ENCODE measurements at places on chromosomes 3 and 15.
A peak's percentile ranks its signal among the peaks of the same experiment; 100 is the strongest.

- H3K27ac ChIP-seq: no peak overlapping the region
- DNase-seq: no peak
- H3K4me1 ChIP-seq: no peaks in the 10 kb centered on the region
- H3K36me3 ChIP-seq: no peaks in the 10 kb centered on the region
Observed at GRCh38 chr15:98722645-98723044, 74.3 kb downstream of the IGF1R start.

- DNase-seq: no peak
- H3K27ac ChIP-seq: no peak overlapping the region
- H3K36me3 ChIP-seq: peaks cover 56% of the 10 kb centered on the region
- H3K27me3 ChIP-seq: no peaks in the 10 kb centered on the region
- peaks cover 1% of the 10 kb centered on the region for H3K4me1 ChIP-seq
- H3K4me3 ChIP-seq: no peak overlapping the region
Observed at GRCh38 chr3:170149016-170149415, 32.5 kb downstream of the PHC3 start.

DNA sequence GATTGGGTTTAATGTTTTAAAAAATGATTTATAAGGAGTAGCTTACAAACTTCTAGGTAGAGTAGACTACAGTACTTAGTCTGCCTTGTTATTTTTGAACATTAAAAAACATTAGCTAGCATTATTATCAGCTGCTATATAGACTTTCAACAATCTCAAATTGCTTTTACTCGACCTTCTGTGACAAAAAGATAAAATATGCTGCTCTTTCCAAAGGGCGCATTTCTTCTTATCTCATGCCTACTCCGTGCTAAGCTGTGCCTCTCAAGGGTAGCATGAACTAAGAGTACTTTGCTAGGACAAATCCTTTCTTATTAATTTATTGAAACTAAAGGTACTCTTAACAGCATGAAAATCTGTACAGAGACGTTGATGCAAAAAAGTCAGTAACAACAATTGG, 71.3 kb downstream of the SPRED1 start:
- H3K27ac ChIP-seq: no peak overlapping the region
- no peak overlapping the region for H3K4me3 ChIP-seq
- H3K4me1 ChIP-seq: no peaks in the 10 kb centered on the region
- no peak for DNase-seq
- no peaks in the 10 kb centered on the region for H3K36me3 ChIP-seq

DNA sequence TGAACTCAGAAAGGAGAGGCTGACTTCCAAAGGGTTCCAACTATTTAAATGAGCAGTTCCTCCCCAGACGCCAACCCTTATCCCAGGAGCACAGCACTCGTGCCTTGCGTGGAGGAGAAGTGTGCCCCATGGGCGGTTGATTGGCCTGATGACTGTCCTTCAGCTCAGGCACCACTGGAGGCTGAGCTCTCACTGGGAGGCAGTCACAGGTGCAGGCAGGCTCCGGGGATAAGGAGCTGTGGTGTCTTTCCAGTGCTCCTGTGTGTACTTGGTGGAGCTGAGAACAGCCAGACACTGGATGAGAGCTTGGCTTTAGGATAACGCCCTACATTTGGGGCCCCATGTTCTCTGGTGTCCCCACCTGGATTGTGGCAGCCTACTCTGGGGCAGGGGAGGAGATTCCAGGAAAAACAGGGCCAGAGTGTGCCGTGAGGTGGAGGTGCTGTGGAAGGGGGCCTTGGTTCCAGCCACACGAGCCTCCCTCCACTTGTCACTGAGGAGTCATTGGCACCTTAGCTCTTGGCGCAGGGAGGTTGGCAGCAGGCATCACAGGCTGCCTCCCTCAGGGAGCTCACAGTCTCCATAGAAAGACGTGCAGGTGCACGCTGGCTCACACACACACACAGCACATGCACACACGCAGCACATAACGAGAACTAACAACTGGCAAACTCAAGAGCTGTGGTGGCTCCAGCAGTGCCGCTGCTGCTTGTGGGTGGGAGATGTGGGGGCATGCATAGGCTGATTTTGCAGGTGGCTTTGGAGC, 22.7 kb upstream of the EPHB3 start:
- DNase-seq: no peak
- H3K4me1 ChIP-seq: peaks cover 3% of the 10 kb centered on the region
- H3K36me3 ChIP-seq: no peaks in the 10 kb centered on the region
- H3K27ac ChIP-seq: no peak overlapping the region

GRCh38 chr3:149266736-149267135, 45.1 kb upstream of the CP start:
- H3K27ac ChIP-seq: no peak overlapping the region
- DNase-seq: no peak
- peaks cover 3% of the 10 kb centered on the region for H3K27me3 ChIP-seq

DNA sequence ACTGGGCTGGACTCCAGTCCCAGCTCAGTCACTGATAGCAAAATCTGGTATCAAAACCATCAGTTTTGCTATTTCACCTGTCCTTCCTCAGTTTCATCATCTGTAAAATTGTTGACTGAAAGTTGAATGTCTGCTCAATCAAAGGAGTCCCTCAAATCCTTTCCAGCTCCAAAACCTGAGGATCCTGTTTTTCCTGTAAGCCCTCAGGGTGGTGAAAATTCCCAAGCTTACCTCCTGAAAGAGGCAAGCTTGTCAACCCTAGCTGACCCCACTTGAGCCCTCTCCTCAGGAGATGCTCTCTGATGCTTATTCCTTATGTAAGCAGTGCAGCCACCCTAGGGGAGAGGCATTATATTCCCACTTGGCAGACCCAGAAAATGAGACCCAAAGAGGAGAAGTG, 82.6 kb downstream of the HMG20A start:
- H3K27ac ChIP-seq: no peak overlapping the region
- no peak overlapping the region for H3K4me3 ChIP-seq
- H3K4me1 ChIP-seq: 0 out of 2 replicates have a peak, but pooled peaks cover 3% of the 10 kb centered on the region
- no peaks in the 10 kb centered on the region for H3K36me3 ChIP-seq

DNA sequence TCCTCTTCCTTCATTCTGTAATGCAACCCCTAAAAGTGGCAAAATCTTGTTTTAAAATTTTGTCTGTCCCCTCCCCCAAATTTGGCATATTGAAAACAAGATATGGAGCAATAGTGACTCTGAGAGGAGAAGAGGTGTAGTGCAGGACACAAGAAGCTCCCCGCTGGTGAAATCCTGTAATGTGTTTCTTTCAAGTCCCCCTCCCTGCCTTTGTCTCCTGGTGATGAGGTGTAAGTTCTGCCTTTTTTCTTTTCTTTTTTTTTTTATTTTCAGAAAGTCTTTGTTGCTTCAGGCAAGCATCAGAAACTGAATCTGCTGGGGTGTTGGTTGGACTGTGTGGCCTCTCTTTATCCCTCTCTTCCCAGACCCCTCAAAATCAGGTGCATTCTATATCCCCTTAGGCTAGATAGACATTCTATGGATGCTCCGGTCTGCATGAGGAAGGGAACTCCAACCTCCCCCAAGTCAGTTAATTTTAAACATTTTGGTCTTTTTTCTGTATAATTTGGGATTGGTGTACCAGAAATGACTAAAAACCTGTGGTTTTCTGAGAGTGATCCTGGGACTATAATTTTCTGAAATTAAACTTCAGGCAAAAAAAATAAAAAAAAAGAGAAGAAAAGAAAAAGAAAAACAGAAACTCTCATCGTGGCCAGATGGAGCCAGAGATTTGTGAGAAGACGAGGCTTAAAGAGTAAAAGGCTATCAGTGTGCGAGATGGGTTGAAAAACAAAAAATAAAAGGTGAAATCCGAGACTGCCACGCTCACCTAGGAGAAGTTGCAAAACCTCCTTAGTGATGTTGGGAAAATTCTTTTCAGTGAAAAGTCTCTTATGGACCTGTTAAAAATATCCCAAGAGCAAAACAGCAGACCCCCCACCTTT, 21.4 kb downstream of the ACKR2 start:
- H3K4me1 ChIP-seq: no peaks in the 10 kb centered on the region
- no peak overlapping the region for H3K4me3 ChIP-seq
- H3K27me3 ChIP-seq: peaks cover 5% of the 10 kb centered on the region
- no peak overlapping the region for H3K27ac ChIP-seq
- DNase-seq: no peak
- H3K36me3 ChIP-seq: no peaks in the 10 kb centered on the region

GRCh38 chr15:59838900-59839299, 149.8 kb upstream of the BNIP2 start:
- H3K36me3 ChIP-seq: no peaks in the 10 kb centered on the region
- H3K27ac ChIP-seq: no peak overlapping the region
- no peak overlapping the region for H3K4me3 ChIP-seq
- DNase-seq: no peak

DNA sequence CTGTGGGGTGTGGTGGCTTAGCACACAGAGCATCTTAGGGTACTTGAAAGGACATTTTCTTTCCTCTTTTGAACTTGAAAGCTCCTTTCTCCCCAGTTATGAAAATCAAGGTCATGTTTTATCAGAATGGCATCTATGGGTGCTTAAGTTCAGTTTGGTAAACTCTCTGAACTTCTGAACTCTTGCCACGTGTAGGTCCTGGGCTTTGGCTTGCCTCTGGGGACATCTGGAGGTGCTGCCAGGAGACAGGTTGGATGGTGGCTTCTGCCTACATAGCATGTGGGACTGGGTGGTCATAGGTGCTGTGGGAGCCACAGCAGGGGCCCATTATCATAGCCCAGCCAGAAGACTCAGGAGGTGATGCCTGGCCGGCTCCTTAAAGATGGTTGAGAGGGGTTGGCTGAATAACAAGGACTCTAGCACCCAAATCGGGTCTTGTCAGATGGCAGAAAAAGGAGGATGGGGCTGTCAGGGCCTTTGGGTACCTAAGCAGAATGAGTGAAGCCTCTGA, 15.6 kb downstream of the GHRL start:
- no peak for DNase-seq
- H3K36me3 ChIP-seq: peaks cover 93% of the 10 kb centered on the region
- no peaks in the 10 kb centered on the region for H3K4me1 ChIP-seq
- H3K27me3 ChIP-seq: no peaks in the 10 kb centered on the region
- no peak overlapping the region for H3K27ac ChIP-seq

GRCh38 chr15:79863886-79864285, 32.9 kb downstream of the MTHFS start:
- H3K36me3 ChIP-seq: peaks cover 24% of the 10 kb centered on the region
- no peak overlapping the region for H3K27ac ChIP-seq
- no peak for DNase-seq
- no peaks in the 10 kb centered on the region for H3K4me1 ChIP-seq

DNA sequence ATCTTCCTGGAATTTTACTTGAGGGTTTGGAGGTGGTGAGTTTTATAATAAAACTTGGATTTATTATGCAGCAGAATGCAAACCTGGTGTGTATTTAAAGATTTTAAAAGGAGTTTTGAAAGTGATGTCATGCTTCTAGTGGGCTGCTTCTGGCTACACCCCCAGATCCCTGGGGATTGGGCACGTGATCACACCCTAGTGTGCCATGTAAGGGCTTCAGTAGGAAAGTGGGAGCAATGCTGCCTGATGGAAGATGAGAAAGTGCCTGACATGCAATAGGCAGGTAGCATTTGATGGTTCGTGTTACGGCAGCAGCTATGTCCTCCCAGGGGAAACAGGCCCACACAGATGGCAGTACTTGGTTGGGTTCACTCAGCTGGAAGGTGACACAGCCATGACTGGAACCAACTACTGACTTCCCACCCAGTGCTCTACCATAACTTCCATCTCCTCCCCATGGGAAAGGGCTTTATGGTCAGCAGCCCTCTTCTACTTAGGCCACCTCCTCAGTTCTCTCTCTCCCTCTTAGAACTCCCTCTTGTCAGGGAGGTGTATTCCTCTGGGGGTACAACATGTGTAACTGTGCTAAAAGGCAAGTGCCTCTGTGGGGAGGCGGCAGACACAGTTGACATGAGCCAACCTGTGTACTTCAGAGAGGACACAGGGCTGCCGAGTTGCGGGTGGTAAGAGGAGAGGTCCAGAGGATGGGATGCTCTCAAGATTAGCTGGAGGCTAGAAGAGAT, 5.6 kb downstream of the ITPKA start:
- H3K4me1 ChIP-seq: peaks cover 8% of the 10 kb centered on the region
- no peak overlapping the region for H3K27ac ChIP-seq
- no peaks in the 10 kb centered on the region for H3K36me3 ChIP-seq
- no peak for DNase-seq

DNA sequence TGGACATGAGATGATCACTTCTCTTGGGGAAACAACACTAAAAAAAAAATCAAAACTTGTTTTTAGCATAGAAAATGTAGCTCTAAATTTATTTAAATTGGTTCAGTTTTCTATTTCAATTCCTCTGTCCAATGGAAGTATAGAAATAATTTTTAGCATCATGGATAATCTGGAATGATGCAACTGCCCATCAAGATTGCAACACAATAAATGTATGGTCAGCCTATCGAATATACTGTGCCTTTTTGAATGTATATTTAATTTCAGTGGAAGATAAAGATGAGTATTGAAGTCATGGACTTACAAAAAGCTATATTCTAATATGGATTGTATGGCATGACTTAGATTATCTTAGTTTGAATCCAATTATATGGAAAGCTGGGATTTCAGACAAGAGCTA, 906.7 kb downstream of the IGSF11 start:
- H3K4me1 ChIP-seq: no peaks in the 10 kb centered on the region
- DNase-seq: no peak
- H3K36me3 ChIP-seq: no peaks in the 10 kb centered on the region
- no peak overlapping the region for H3K27ac ChIP-seq
- H3K27me3 ChIP-seq: no peaks in the 10 kb centered on the region

DNA sequence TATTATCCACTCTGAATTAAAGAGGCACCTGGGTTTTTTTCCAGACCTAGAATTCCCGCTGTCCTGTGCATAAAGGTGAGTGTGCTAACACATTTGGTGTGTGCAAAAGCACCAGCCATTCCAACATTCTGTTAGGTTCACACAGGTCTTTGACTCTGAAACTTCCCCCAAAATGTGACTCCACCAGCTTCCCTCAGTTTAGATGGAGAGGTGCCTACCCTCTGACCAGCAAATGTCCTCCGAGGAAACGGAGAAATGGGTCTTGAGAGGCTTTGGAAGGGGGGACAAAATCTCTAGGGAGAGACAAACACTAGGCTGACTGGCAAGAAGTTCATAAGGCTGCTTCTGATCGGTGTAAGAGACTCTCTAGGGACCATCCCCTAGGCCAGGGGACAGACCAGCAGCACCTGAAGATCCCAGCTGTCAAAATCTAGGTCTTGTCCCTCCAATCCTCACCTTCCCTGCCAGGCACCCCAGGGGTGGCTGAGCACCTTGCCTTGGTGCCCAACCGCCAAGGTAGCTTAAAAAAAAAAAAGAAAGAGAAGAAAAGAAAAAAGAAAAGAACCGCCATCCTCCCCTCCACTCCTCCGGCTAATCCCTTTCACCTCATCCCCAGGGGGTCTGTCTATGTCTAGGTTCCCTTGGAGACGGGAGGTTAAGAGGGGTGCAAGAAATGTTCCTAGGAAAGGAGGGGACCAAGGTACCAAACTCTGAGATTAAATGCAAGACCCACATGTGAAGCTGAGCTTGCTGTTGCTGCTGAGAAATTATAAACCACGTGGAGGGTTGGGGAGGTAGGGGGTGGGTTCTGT, 2.0 kb upstream of the MECOM start:
- H3K27ac ChIP-seq: no peak overlapping the region
- no peaks in the 10 kb centered on the region for H3K36me3 ChIP-seq
- H3K27me3 ChIP-seq: peaks cover 5% of the 10 kb centered on the region
- H3K4me3 ChIP-seq: no peak overlapping the region

GRCh38 chr3:71309342-71309741, 274.2 kb downstream of the FOXP1 start:
- peak; percentile 56 for DNase-seq
- no peaks in the 10 kb centered on the region for H3K36me3 ChIP-seq
- peaks cover 18% of the 10 kb centered on the region for H3K4me1 ChIP-seq
- no peaks in the 10 kb centered on the region for H3K27me3 ChIP-seq
- H3K4me3 ChIP-seq: no peak overlapping the region

- no peaks in the 10 kb centered on the region for H3K27me3 ChIP-seq
- H3K27ac ChIP-seq: no peak overlapping the region
- H3K4me1 ChIP-seq: no peaks in the 10 kb centered on the region
- no peak overlapping the region for H3K4me3 ChIP-seq
Observed at GRCh38 chr15:77778802-77779201, 146.1 kb upstream of the LINGO1 start.

All from DND-41 (cell line).